ENCODE measurements at places on chromosomes 12 and 14.

DNA sequence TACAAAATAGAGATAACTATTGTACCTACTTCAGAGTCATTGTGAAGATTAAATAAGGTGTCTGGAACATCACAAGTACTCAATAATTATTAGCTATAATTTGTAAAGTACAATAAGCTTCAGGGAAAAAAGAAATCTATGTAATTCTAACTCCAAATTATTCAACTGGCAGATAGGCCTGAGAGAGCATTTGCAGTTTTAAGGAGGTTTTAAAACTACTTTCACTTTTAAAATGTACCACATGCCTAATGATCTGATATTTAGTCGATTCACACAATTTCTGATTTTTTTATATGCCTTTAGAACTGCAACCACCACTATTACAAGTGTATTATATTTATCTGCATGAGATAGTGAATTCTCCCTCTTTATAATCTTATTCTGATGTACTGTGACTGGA is 24.9 kb upstream of the FRMD6 start:
- DNase-seq: no peak

DNA sequence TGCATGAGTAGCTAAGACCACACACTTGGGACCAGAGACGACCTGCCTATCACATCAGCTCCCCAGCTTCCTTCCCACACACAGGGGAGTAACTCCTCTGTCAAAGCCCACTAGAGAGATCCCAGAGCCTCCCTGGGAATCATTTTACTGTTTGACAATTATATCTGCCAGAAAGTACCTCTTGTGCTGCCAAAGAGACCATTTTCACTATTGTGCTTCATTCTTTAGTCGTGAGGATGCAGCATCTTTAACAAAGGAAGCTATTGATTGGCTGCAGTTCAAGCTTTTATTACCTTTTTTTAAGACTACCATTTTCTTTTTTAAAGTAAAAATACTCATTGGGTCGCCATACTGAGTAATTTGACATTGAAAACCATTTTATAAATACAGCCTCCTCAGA is 194.5 kb upstream of the RGS6 start:
- no peak for DNase-seq

- no peak for DNase-seq
Measured at GRCh38 chr14:94584591-94585280, 3.5 kb downstream of the SERPINA5 start.

DNA sequence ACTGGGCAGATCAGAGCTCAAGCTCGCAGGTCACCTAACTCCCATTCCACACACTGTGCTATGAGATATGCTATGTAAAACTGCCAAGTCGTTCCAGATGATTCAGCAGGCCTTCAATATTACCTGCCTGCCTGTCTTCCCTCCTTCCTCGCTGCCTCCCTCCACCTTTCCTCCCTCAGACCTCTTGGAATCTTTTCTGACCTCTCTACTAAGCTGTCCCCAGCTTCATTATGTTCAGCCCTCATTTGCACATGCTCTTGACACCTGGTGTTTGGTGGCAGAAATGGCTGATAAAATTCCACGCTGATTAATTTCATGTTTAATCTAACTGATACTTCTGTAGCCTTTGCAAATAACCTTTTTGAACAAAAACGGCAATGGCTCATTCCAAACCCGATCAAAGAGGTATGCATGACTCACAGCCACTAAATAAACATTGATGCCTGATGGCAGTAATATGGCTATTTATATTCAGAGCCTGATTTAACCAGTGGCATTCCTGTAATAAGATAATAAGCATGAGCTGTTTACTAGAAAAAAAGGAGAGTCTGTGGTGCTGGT is 130.8 kb upstream of the EGLN3 start:
- DNase-seq: no peak

DNA sequence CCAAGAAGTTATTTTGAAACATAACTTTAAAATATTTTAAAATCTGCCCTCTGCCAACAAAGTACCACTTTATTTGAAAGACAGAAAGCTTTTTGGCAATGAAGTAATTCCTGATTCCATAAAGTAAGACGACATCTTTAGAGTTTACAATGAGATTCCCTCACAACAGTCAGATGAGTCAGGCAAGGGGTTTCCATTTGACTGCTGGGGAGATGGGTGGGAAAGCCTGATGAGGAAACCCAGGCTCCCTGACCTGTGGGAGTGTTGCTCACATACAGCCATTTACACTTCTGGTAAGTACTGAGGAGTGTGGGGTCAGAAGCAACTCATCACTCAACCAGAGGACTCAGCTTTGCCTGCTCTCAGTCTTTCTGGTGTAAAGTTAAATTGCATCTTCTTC is 10.2 kb downstream of the KITLG start:
- no peak for DNase-seq

GRCh38 chr14:34181338-34181737 is 230.5 kb upstream of the EGLN3 start:
- DNase-seq: no peak

Measured in activated effector memory CD4-positive, alpha-beta T cell treated with Interleukin-2 at 50 U/mL for 16 hours (primary cell).